Lower lobe of right lung (tissue), 2 donors: ENCODE measurements at places on chromosomes 4 and X.

DNA sequence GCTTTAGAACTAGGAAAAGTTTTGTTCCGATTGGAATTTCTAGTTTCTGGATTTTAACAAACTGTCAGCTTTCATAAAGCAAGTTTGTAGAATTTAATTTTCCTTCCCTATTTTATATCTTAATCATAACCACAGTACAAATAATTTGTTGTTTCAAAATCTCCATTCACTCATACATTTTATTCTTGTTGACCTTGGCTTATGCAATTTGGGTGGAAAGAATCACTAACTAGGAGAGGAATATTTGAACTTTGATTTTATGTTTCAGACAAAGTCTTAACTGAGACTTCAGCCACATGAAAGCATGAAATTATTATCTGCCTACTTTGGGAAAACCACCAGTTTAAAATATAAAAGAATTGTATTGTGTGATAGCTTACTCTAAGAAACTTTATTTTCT lies 427.9 kb downstream of the SPRY1 start:
- no peaks in the 10 kb centered on the region for H3K36me3 ChIP-seq
- H3K27me3 ChIP-seq, result no peaks in the 10 kb centered on the region
- no peak for DNase-seq
- no peaks in the 10 kb centered on the region for H3K4me1 ChIP-seq
- H3K27ac ChIP-seq, result no peak overlapping the region
- no peak overlapping the region for H3K4me3 ChIP-seq

GRCh38 chr4:139167774-139168444 lies 9.1 kb downstream of the ELF2 start:
- no peak overlapping the region for H3K4me3 ChIP-seq
- H3K4me1 ChIP-seq, result peaks cover 60% of the 10 kb centered on the region
- H3K27ac ChIP-seq, result no peak overlapping the region
- H3K27me3 ChIP-seq, result no peaks in the 10 kb centered on the region

DNA sequence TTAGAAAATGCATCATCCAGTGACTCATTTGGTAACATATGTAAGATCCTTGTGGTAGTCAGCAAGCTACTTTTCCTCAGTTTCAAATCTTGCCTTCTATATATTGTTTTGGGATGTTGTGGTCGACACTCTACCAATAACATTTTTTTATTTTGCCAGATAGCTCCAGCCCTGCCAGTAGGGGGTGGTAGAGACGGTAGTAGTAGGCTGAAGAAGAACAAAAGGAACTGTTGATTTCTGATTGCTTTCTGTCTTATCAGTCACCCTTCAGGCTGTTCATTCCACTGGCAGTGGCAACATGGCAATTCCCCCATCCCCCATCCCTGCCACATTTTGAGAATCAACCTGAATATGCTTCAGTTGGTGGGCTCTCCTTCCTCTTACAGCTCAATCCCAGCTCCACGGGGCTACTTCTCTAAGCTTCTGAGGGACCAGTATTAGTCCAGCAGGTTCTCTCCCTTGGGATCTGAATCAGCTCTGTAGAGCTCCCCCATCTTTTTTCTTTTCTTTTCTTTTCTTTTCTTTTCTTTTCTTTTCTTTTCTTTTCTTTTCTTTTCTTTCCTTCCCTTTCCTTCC lies 171.5 kb upstream of the VEGFC start:
- no peak for DNase-seq
- H3K36me3 ChIP-seq, result no peaks in the 10 kb centered on the region
- no peak overlapping the region for H3K27ac ChIP-seq
- H3K4me3 ChIP-seq, result no peak overlapping the region
- no peaks in the 10 kb centered on the region for H3K4me1 ChIP-seq

- no peaks in the 10 kb centered on the region for H3K27me3 ChIP-seq
- no peaks in the 10 kb centered on the region for H3K4me1 ChIP-seq
- no peak for DNase-seq
- H3K27ac ChIP-seq, result no peak overlapping the region
- no peaks in the 10 kb centered on the region for H3K36me3 ChIP-seq
Observed at GRCh38 chrX:19440713-19441112, 74.6 kb downstream of the MAP3K15 start.

GRCh38 chr4:3477750-3478430 lies 14.8 kb downstream of the DOK7 start:
- peaks cover 5% of the 10 kb centered on the region for H3K4me1 ChIP-seq
- H3K27me3 ChIP-seq, result peaks cover 32% of the 10 kb centered on the region
- no peak overlapping the region for H3K4me3 ChIP-seq
- no peak overlapping the region for H3K27ac ChIP-seq
- no peaks in the 10 kb centered on the region for H3K36me3 ChIP-seq
- no peak for DNase-seq
